ENCODE measurements at places on chromosomes 16 and 17. TPM values are rescaled to one million over a fixed set of nuclear protein-coding genes. Genes with fewer than 3 reads are reported as not detected.
A peak's percentile ranks its signal among the peaks of the same experiment; 100 is the strongest.

- no peak for DNase-seq
Observed at GRCh38 chr16:22250522-22250921, 44.4 kb downstream of the EEF2K start.

GRCh38 chr17:36609498-36609862 lies 8.1 kb downstream of the MRM1 start:
- no peak for DNase-seq

TBC1D3C gene
- total RNA-seq: 0.38 TPM

APOH gene
- under 0.01 TPM for total RNA-seq

DNA sequence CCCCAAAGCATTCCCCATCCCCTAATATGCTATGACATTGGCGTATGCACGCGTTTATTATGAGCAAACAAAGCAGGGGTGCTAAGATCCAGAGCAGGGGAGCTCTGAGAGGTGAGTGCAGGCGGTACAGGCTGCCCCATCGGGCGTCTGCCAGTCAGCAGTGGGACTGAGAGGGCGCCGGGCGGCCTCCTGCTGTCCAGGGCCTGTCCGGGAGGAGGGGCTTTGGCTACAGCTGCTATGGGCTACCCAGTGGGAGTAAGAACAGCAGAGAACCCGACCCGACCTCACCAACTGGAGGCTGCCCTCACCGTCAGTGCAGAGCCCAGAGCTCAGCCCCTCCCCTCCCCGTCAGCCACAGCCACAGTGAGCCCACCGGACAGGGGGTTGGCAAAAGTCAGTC lies 18.5 kb upstream of the AATK start:
- DNase-seq: no peak

LDAF1 gene
- total RNA-seq: 90.6 TPM

DNA sequence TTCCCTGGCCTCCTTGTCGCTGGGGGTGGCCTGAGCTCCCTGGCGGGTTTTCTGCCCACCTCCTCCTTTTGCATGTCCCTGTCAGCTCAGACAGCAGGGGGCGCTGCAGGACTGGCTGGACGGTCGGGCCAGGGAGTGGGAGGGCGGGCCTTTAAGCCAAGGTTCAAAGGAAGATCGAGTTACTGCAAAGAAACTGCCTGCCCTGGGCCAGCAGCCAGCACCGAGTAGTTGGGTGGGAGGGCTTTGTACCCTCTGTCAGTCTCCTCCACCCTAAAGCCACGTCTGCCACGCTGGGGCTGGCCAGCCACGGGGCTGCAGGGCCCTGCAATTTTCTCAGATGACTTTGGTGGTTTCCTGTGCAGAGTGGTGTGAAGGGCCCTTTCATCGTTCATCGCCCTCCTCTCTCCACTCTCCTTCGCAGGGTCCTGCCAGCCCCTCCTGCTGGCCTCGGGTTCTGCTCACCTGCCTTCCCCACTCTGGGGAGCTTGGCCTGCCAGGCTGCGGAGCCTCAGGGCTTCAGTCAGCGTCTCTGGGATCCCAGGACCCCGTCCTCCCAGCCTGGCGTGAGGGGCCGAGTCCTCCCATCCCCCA lies 12.3 kb downstream of the GPR142 start:
- DNase-seq: peak; percentile 50

CPHXL2 gene
- not detected for total RNA-seq

MYOCD gene
- total RNA-seq: not detected

LITAFD gene
- total RNA-seq: not detected

- no peak for DNase-seq
Observed at GRCh38 chr17:60606036-60606435, 6.0 kb downstream of the PPM1D start.

- peak; percentile 90 for DNase-seq
Observed at GRCh38 chr17:7867881-7868329, 10.1 kb downstream of the CYB5D1 start.

- no peak for DNase-seq
Observed at GRCh38 chr16:60727851-60728250, 1308.4 kb downstream of the CDH8 start.

- DNase-seq: no peak
Observed at GRCh38 chr17:2092253-2092652, 37.4 kb downstream of the HIC1 start.

DNA sequence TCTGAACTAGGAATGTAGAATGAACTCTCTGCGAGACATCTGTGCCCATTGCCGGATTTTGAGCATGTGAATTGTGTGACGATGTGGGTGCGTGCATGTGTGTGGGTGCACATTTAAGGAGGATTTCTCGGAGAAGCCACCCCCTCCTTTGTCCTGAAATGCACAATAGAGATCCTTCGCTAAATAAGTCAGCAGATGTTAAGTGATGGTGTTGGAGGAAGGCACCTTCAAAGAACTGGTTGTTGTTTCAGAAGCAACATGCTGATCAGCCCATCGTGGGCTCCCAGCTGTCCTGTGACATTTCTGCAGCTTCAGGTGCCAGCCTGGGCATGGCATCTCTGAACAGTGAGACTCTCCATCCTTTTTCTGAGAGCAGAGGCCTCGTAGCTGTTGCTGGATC lies 194.9 kb downstream of the MSI2 start:
- DNase-seq: no peak

DNA sequence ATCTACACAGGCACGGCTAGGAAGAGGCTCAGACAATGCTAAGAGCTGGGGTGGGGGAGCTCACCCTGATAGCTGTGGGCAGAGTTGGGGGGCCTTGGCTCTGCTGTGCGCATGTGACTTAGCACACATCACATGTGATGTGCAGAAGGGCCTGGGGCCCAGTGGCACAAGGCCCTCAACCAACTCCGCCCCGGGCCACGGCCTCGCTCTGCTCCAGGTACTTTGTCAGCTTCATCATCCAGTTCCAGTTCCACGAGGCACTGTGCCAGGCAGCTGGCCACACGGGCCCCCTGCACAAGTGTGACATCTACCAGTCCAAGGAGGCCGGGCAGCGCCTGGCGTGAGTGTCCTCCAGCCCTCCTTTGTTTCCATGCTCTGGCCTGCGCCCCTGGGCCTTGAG lies 19.3 kb downstream of the ACE start:
- no peak for DNase-seq

OR4D2 gene
- not detected for total RNA-seq

DNAI2 gene
- total RNA-seq: not detected

- peak; percentile 16 for DNase-seq
Observed at GRCh38 chr17:16383772-16384287, 2.9 kb downstream of the UBB start.

- DNase-seq: no peak
Observed at GRCh38 chr16:56289416-56289815, 98.1 kb downstream of the GNAO1 start.

PTX4 gene
- under 0.01 TPM for total RNA-seq

GRCh38 chr17:77546772-77547241 lies 406.0 kb downstream of the SEC14L1 start:
- no peak for DNase-seq

PDILT gene
- total RNA-seq: not detected

GRCh38 chr17:73394512-73395450 lies 83.0 kb upstream of the CDC42EP4 start:
- no peak for DNase-seq

- DNase-seq: peak; percentile 9
Observed at GRCh38 chr17:70521821-70522256, 352.5 kb downstream of the KCNJ2 start.

- no peak for DNase-seq
Observed at GRCh38 chr16:17368951-17369350, 101.8 kb downstream of the XYLT1 start.

DNA sequence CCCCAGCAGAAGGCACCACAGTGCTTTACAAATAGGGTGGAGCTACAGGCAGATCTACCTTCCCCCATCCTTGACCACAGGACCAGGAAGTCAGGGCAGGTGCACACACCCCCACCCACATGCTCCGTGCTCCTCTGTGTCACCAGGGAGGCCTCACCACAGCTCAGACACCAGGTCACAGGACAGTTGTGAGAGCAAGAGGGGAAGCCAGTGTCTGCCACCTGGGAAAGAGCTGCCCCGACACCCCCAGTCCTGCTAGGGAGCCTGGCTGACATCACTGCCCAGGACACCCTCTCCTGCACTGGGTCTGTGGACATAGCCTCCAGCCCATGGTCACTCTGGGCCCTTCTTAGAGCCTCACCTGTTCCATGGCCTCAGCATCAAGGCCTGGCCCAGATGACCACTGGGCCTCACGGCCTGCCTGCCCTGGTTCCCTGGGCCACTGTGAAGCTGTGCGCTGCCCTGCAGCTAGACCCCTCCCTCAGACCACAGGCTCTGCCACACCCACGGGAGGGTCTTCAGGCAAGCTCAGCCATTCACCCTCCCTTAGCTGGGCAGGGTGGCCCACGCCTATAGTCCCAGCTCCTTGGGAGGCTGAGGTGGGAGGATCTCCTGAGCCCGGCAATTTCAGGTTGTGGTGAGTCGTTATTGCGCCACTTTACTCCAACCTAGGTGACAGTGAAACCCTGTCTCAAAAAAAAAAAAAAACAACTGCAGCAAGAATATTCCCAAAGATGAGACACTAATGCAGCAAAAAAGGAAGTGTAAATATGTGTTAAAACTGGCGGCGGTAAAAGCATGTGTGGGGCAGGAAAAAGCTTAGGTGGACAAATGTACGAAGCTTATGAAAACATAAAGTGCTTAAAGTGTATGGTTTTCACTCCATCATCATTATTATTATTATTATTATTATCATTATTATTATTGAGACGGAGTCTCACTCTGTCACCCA lies 14.2 kb downstream of the POLR3K start:
- DNase-seq: peak; percentile 69

DNA sequence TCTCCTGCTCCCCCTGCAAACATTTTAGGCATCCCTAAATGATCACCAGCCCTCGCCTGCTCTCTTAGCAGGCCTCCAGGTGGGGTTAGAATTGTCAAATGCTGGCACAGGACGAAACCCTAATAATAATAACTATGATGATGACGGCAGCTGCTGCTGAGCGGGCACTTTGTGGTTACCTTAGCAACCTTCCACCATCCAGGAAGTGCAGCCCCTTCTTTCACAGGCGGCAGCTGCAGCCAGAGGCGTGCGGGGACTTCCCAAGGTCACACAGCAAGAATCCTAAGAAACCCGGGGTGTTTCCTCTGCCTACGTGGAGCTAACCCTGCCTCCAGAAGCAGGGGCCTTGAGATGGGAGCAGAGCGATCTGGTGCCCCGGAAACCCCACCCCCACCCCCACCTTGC lies 22.4 kb upstream of the EIF1 start:
- DNase-seq: no peak

DNA sequence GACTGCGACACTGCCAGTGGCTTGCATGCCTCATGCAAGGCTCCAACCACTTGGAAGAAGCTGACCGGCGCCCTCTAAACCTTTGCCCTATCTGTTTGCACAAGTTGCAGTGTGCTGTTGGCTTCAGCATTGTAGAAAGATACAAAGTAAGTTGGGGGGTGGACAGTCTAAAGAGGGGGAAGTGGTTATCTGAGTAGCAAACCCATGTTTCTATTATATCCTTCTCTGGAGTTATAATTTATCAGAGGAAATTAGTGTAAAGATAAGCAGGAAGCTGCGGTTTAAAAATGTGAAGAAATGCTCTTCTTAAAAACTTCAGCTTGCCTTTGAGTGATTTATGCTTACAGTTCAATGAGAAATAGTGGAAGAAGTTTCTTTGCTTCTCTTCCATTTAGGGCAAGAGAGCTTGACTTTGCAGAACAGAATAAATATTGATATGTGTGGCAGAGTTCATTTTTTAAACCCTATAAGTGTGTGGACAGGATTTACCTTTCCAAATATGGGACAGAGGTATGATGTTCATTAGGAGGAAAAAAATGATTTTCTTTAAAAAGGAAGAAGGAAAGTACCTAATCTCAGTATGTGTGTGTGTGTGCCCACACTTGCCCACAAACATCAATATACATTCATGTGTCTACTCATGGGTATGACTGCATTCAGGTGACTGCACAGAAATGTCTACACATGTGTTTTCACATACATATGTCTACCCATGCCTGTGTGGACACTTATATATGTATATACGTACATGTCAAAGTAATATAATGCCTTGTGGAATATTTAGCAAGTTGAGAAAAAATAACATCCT lies 8.1 kb downstream of the AMZ2 start:
- DNase-seq: no peak

- DNase-seq: peak; percentile 9
Observed at GRCh38 chr16:9258423-9259051, 167.1 kb downstream of the HAPSTR1 start.

DNA sequence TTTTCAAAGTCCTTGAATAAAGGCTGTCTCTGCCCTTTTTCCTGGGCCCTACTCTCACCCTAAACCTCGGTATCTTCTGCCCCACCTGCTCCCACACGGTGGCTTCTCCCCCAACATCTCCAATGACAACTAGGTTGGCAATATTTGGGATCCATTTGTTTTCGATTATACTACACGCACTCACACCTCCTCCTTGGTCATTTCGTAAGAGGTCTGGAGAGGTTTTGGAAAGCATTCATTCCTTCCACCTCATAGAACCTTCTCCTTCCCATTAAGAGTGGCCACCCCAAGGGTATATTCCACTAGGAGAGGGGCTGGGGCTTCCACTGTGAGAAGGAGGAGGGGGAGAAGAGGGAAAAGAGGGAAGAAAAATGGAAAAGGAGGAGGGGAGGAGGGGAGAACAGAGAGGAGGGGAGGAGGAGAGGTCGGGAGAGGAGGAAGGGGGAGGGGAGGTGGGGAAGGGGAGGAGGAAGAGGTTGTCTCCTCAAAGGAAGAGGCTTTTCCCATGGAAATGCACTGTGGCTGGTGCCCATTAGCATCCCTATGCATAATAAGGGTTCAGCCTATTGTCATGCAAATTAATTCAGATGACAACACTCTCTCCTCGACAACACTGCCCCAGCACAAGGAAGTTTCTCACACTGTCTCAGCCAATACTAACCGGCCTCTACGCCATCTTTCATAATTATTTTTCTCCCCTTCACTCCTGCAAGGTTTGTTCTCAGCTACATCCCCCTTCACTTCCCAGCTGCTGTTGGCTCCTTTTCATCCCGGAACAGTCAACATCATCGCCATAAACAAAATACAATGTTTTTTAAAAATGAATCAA lies 30.0 kb downstream of the SOX9 start:
- no peak for DNase-seq

GRCh38 chr16:4393240-4393600 lies 21.6 kb downstream of the VASN start:
- DNase-seq: peak; percentile 72

DNA sequence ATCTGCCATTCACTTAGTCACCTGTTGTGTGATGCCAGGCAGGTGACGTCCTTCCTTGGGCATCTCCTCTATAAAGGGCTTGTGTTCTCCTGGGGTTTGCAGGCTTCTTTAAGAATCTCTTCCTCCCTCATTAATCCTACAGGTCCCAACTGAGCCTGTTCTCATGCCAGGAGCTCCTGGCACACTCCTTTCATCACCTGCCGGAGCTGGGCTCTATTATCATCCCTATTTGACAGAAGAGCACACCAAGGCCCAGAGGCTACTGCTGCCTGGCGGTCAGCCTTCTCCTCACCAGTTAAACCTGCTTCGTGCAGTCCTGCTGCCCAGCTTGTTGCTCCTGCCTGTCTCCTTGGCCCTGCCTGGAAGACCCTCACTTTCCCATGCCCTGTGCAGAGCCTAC lies 51.2 kb downstream of the RAI1 start:
- DNase-seq: no peak

GRCh38 chr16:73529303-73530012 lies 481.5 kb upstream of the ZFHX3 start:
- DNase-seq: no peak

MYH11 gene
- not detected for total RNA-seq

Measured in bronchial epithelial cell (primary cell).